ENCODE measurements at places on chromosomes 3 and 15. TPM values are rescaled to one million over a fixed set of nuclear protein-coding genes. Genes with fewer than 3 reads are reported as not detected.

DNA sequence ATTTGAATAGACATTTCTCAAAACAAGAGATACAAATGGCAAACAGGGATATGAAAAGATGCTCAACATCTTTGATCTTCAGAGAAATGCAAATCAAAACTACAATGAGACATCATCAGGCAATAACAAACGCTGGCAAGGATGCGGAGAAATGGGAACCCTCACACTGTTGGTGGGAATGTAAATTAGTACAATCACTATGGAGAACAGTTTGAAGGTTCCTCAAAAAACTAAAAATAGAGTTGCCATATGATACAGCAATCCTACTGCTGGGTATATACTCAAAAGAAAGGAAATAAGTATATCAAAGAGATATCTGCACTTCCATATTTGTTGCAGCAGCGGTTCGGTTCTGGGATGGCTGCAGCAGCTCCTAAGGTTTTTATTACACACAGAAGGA lies 16.8 kb upstream of the LARS2 start:
- DNase-seq = no peak

UBE2E2 gene
- total RNA-seq = 14.4 TPM

DNA sequence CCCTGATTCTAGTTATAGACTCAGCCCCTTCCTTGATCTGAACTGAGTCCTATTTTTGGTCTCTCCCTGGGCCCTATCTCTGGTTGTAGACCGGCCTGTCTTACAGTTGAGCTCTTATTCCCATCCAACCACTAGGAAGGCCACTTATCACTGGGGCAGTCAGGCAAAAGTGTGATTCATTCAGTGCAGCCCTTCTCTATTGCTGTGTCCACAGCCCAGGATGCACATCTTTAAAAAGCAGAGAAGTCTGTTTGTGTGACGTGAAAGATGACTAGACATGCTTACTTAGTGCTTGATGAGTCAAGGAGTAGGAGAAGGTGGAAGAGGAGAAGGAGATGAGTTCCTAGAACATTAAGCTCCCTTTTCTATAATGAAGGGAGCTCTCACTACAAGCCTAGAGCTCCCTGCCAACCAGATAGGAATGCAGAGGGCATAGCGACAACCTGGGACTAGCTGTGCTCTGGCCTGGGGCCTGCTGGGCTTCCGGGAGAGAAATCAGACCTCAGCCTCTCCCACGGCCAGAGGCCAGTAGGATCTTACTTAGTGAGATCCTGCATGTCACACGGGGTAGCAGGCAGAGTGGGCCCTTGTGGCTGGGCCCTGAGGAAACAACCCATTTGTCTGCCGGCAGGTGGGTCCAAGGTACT lies 25.7 kb downstream of the INSYN1 start:
- no peak for DNase-seq

- no peak for DNase-seq
Measured at GRCh38 chr15:92336419-92336987, 57.2 kb upstream of the ST8SIA2 start.

DNA sequence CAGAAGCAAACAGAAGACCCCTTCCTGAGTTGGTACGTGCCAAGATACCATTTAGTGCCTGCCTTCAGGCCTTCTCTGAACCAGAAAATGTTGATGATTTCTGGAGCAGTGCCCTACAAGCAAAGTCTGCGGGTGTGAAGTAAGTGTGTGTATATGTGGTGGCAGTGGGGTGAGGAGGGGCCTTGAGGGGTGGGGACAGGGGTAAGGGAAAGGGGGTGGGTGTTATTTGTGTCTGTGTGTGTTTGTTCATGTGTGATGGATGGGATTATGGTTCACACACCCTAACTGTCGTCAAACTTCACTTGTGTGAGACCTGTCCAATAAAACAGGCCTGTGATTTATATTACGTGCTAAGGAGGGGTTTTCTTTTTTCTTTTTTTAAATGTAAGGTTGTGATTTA lies 92.2 kb downstream of the USP13 start:
- no peak for DNase-seq
